ENCODE measurements at places on chromosomes 13 and 19. TPM values are rescaled to one million over a fixed set of nuclear protein-coding genes. Genes with fewer than 3 reads are reported as not detected.

TMEM38A gene
- total RNA-seq, result 9.9 TPM

ZNF177 gene
- 0.17 TPM for total RNA-seq

VSTM2B gene
- total RNA-seq, result not detected

RYR1 gene
- under 0.01 TPM for total RNA-seq

ZNF264 gene
- 25.9 TPM for total RNA-seq

ZNF541 gene
- total RNA-seq, result not detected

MEF2B gene
- total RNA-seq, result 2.6 TPM

CD177 gene
- total RNA-seq, result 10.9 TPM

DNA sequence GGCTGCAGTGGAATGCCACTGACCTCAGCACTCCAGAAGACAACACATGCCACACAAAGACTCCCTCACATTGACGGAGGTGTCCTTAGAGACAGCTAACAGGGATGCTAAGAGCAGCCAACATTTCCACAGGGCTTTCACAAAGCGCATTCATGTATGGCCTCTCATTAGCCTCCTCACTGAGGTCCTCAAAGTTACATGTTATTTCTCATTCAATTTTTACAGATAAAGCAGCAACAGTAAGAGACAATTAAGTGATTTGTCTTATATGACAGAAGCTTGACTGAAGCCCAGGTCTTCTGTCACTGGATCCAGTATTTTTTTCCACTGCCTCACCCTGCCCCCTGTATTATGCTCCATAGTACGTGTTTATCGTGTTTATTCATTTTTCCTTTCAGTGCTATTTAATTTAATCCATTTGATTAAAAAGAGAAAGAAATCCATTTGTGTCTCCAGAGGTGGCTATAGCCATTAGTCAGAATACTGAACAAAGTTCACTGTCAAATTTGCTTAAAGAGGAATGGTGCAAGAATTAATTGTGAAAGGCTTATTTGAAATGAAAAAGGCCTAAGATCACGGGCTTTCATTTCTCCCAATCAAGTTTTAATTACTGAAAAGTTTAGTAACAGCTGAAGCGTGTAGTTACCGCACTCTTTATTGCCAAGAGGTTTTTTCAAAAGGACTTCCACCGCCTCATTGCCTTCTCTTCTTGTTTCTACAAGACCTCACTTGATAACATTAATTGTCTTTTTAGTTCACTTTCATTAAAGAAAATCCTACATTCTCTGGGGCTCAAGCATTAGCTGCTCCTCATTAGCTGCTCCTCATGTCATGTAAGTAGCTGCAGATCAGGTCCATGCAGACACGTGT, 115.0 kb downstream of the COG6 start:
- no peak for DNase-seq

DNA sequence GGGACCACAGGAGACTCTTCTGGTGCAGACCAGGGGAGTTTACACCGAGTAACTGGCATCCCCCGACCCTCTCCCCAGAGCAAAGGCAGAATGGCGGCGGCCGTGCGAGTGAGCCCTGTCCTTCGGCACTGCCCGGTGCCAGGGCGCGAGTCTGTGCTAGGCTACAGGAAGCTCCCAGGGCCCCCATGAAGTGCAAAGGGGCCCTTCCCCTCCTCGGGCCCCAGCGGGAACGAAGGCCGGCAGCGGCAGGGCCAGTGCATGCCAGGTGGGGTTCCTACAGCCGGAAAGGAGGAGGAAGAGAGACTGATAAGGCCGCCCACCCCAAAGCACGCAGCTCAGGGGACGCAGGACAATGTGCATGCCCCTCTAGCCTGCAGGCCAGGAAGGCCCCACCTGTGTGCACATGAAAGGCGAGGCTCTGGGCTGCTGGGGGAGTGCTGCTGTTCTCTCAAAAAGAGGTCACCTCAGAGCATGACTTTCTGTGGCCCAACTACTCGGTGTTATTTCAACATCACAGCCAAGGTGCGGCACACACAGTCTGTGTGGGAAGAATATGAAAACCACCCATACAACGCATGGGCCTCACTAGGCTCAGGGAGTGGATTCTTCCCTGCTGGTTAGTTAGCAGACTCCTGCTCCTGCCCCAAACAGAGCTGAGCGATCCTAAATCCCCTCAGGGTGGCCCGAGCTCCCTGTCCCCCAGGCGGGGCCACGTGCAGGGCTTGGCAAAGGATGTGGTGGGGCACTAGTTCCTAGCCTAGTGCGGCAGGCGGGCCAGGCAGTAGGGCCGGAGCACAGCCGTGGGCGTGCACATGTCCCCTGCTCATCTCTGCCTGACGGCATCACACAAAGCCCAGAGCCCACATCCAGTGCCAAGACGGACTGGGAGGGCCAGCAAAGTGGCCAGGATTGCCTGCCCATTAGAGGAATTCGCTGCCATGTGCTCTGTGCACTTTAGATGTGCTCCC, 28.4 kb upstream of the TIMM44 start:
- no peak for DNase-seq

DNA sequence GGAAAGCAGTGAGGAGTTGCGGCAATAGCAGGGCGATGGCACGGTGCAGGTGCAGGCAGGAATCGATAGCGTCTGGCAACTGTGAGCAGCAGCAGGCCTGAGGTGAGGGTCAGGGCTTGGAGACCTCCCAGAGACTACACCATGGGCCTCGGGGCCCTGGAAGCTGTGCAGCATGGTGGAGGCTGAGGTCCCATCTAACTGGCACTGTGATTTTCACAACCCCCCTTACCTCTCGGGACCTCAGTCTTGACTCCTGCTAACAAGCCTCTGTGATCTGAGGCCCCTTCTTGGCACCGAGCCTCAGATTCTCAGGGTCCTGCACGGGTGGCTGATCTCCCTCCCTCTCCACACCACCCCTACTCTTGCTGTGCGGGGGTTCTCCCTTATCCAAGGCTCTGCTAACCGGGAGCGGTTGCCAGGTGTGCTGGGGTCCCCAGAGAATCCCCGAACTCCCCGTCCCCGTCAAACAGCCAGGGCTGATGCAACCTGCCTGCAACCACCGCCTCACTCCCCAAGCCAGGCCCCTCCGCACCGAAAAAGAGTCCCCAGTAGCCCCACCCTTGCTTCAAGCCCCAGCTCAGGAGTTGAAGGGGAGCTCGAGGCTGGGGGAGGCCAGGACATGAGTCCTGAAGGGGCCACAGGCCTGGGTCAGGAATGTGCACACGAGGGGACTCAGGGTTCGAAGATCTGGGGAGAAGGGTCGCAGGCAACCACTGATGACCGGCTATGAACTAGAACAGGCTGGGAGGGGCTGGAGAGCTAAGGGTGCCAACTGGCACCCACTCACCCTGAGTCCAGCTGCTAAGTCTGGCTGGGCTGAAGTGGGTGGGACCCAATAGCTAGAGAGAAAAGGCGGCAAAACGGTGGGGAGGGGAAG, 4.8 kb upstream of the ATF5 start:
- no peak for DNase-seq

DNA sequence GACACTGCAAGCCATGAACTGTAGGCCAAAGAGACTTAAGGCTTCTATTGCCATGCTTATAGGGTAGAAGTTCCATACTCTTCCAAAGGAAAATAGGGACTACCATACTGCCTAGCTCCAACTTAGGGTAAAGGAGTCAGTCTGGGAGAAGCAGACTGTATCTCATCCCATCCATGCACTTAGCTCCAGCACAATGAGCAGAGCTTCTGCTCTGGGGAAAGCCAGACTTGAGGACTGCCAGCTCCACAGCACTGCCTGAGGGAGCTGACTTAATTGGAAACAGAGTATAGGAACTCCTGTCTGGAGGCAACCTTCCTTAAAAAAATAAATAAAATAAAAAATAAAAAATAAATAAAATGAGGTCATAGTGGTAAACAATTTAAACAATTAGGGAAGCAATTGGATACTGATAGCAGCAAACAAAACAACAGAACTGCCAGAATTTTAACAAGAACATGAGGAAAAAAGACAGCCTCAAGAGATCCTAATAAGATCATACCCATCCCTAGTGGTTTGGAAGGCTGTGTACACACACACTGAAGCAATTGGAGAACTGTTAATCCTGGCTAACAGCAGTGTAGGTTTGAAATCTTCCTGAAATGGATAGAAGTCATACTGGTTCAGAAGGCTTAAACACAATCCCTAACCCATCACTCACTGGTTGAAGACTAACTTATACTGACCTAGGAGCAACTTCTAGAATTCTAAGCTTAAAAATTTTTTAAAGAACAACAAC, 550.1 kb downstream of the TBC1D4 start:
- no peak for DNase-seq

- DNase-seq, result no peak
Measured at GRCh38 chr13:50485979-50486935, 357.2 kb downstream of the DLEU7 start.

- peak; percentile 77 for DNase-seq
Measured at GRCh38 chr13:27183561-27184147, 12.0 kb upstream of the USP12 start.

DNA sequence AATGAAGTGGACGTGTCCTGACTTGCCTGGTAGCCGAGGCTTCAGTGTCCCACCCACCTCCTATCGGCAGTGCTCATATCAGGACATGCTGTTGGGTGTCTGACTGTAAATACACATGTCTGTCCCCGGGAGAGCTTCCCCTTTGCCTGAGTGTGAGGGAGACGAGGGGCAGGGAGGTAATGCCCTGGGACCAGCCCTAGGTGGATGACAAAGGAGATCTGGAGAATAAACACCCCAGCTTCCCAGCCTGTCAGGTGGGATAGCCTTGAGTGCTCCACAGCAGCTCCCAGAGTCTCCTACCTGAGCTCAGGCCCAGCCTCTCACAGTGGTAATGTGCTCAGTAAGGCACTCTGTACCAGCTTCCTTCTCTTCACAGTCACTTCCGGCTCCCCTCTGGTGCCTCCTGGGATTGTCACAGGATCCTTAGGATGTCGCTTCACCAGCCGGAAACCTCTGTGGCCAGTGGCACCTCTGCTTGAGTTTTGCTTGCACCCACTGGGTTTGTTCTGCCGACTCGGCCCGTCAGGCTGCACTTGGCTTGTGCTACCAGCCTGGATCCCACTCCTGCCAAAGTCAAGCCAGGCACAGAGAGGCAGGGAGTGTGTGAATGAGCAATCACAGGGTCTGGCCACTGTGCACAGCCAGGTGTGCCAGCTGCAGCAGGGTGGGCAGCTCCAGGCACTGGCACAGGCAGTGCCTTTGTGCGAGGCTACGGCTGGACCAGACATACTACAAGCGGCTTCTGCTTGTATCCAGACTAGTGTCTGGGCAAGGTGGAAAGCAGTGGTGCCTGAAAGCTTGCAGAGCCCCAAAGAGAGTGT, 54.4 kb upstream of the RGCC start:
- DNase-seq, result no peak

- peak; percentile 46 for DNase-seq
Measured at GRCh38 chr19:39969266-39969665, 1.7 kb upstream of the PSMC4 start.

DNA sequence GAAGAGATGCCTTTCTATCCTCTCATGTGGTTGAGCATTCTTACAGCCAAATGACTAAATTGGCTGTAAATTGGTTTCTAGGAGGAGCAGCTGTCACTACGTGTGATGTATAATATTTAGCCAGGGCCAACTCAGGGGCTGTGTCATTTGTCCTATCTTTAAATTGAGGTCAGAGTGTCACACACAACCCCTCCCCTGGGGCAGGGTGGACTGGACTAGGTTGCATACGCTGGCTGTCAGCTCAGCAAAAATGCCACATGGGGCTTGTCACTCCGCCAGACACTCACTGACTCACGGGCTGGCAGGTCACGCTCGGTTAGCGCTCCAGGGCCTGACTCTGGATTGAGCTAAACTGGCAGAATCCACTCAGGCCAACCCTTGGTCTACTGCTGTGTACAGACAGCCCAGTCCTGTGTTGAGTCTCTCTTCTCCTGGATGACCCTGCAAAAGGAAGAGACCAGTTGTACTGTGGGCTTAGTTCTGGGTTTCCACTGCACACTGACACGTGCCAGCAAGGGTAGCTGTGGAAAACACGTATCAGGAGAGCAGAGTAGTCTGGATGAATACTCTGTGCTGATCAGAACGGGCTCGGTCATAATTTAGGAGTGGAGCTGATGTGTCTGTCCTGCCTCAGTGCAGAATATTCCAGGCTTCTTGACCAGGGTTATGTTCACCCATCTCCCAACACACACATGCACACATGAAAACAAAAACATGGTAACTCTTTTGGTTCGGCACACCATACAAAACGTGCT, 29.1 kb downstream of the SHISA2 start:
- DNase-seq, result peak; percentile 97

GRCh38 chr13:36787181-36787580, 31.8 kb upstream of the RFXAP start:
- peak; percentile 44 for DNase-seq

DNA sequence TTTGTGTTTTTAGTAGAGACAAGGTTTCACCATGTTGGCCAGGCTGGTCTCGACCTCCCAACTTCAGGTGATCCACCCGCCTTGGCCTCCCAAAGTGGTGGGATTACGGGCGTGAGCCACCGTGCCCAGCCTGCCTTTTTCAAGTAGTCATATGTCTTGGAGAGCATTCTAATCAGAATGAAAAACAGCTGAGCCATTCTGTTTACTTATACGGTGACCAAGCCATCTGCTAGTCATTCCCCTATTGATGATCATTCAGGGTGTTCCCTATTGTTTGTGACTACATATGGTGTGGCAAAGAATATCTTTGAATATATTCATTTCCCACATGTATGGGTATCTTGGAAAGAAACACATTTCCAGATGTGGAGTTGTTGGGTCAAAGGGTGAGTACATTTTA, 17.2 kb downstream of the BLOC1S3 start:
- no peak for DNase-seq

DNA sequence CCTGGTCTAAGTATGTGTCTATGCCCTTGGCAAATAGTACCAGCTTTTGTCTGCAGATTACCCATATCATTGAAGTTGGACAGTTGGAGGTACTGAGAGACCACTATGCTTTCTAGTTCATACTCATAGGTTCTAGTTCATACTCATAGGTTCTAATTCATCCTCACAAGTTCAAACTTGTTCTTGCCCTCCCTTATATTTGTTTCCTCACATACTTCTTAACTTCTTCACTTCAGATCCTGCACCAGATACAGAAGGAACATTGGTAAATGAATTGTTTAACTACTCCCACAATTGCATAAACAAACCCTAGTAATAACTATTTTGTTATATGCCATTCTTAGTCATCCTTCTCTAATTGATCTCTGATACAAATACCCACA, 172.2 kb downstream of the SLITRK1 start:
- no peak for DNase-seq

DNA sequence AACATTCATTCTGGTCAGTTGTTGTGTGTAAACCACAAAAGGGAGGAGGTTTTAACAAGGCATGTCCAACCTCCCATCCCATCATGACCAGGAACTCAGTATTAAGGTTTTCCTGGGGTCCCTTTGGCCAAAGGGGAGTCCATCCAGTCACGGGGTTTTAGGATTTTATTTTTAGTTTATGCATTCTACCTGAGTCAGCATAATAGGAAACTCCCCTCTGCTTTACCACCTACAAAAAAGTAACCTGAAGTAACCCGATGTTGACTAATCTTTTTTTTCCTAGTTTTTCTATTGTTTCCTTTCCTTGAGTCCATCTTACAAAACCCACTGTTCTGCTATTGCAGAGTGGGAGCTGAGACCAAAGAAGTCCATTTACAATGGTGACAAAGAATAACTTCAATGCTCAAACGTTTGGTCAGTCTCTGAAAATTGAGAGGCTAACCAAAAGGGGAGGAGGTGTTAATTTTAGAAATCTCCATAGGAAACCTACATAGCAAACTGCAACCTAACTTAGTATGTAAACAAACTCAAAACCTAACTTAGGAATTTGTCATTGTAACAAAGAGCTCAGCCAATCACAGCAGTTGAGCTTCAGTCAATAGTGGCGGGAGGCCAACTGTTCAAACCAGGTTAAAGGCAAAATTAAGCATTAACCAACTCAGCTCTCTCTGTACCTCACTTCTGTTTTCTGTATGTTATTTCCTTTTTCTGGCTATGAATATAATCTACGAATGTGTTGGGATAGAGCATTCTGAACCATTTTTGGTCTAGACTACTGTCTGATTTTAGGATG, 1954.1 kb downstream of the PCDH9 start:
- DNase-seq, result peak; percentile 2

GRCh38 chr13:61466280-61466679, 50.6 kb upstream of the PCDH20 start:
- peak; percentile 0 for DNase-seq
